ENCODE measurements at places on chromosomes 4 and X.

- DNase-seq = no peak
These were observed 779.0 kb upstream of the SLIT2 start for GRCh38 chr4:19472666-19473065.

DNA sequence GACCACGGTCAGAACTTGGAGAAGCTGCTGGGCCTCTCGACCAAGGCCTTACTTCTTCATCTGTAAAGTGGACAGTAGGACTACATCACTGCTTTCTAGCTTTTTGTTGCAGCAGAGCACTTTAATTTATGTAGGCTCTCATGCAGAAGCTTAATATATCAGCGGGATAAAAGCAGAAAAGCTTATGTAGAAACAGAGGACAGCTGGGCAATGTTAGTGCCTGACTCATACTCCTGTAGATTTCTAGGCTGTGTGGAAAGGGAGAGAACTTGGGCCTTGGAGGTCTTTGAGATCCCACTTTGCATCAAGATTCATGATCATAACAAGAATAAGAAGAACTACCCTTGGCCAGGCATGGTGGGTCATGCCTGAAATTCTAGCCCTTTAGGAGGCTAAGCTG lies 91.2 kb downstream of the ARHGAP10 start:
- no peak for DNase-seq

DNA sequence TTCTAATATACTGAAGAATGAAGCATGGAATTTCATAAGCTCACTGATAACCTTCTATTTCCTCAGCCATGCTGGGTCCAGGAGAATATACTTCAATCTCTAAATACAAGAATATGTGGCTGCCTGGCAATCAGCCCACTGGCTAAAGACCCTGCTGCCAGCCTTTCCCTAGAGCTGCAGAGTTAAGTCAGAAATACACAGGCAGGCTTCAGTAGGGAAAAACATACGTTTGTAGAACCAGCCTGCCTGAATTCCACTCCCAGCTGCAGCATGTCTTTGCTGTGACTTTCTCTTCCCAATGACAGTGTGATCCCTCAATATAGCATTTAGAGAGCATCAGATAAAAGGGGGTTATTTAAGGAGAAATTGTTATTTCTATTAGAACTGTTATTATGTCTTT lies 289.1 kb downstream of the PCDH19 start:
- no peak for DNase-seq

DNA sequence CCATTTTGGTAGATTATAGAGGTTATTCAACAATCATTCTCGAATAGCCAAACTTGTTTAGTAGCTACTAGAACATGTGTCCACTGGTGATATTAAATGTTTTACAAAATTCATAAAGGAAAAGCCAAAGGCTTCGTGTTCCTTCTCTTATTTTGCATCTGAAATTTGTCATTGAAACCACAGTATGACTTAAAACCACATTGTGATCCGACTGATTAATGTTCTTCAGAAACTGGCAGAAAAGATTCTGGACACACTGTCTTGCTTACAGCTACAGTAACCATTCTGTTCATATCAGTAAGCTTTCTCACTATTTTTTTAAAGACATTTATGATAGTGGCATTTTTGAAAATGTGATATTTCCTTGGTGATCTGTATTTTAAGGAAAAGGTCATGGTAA lies 2.6 kb upstream of the SMARCA1 start:
- DNase-seq = no peak

DNA sequence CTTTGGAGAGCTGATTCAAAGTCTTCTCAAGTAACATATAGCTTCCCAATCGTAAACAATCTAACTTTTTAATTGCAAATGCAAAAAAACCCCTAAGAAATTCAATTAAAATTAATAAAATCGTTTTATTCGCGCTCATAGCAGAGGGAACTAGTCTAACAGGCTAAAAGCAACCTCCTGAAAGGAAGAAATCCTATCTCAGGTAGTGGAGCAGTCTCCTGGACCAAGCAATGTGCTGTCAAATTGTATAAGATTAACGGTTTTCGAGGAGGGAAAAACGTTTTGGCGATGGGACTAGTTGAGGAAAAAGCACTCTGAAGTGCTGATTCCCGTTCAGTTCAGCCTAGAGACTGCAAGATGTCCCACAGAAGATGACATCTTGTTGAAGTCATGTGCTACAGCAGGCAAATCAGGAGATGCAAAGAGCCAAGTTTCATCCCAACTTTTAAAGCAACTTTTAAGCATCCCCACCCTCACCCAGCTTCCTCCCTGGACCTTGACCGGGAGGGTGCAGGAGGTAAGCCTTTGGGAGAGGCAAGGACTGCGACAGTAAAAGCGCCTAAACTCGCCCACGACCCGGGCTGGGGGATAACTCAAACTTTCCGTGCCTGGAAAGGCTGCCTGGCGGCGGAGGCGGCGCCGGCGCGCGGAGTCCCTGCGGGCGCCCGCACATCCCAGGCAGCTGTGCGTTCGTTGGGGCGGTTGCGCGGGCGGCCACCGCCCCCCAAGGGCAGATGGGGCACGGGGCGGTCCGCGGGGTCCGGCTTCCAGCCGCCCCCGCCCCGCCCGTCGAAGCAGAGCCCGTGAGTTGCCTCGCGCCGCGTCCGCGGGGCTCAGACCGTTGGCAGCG lies 784 bp downstream of the MAP7D3 start:
- DNase-seq = peak; percentile 58

GRCh38 chr4:10413177-10413576 lies 44.0 kb downstream of the ZNF518B start:
- no peak for DNase-seq

GRCh38 chrX:27680726-27681125 lies 90.6 kb downstream of the DCAF8L2 start:
- DNase-seq = no peak

- no peak for DNase-seq
These were observed 1095.7 kb upstream of the TENM3 start for GRCh38 chr4:181147416-181147951.

GRCh38 chr4:73901031-73901430 lies 31.8 kb downstream of the CXCL1 start:
- no peak for DNase-seq

- no peak for DNase-seq
These were observed 302.1 kb downstream of the INPP4B start for GRCh38 chr4:142544039-142544438.

GRCh38 chr4:24720436-24720835 lies 74.9 kb upstream of the SOD3 start:
- DNase-seq = no peak

GRCh38 chrX:22664826-22665225 lies 334.9 kb upstream of the DDX53 start:
- no peak for DNase-seq

DNA sequence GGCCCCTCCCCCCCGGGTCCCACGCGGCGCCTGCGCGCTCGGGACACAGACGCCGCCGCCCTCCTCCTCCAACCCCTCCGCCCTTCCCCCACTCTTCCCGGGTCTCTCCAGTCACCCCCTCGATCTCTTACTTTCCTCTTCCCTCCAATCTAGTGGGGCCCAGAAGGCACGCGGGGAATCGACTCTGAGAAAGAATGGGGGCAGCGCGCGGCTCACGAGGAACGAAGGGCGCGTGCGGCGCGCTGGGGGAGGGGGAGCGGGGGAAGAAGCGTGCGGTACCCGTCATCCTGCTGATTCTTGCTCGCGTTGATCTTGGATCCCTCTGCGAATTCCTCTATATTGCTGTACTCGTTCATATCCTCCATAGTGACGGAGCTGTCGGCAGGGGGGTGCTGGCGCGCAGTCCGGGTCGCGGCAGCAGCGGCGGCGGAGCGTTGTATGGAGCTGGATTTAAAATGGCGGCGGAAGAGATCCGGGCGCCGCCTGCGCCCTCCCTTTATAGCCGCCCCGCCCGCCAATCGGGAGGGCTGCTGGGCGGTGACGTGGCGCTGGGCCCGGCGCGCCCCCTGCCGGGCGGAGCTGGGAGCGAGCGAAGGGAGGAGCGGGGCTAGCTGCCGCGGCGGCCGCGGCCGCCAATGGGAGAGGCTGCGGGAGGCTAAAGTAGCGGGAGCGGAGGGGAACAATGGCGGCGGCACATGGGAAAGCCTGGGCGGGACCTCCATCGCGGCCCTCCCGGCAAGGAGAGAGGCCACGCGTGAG lies 1.1 kb downstream of the HNRNPDL start:
- DNase-seq = peak; percentile 97

GRCh38 chrX:17710871-17711301 lies 26.4 kb upstream of the SCML1 start:
- no peak for DNase-seq

DNA sequence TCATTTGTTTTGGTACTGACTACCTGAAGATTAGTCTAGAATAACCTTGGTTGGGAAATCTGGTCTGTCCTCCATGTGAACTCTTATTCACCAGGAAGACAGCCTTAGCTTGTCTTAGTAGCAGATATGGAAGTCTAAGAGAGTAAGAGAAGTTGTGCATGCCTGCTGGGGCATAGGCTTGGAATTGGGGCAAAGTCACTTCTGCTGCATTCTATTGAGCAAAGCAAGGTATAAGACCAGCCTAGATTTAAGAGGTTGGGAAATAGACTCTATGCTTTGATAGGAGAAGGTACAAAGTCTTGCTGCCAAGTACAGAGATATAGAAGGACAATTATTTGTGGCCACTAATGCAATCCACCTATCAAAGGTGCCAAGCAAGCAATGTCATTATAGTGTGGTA lies 464.0 kb upstream of the BOD1L1 start:
- DNase-seq = no peak

- no peak for DNase-seq
These were observed 28.3 kb upstream of the AP1S2 start for GRCh38 chrX:15882704-15883539.

- DNase-seq = peak; percentile 69
These were observed 155.8 kb downstream of the ANTXR2 start for GRCh38 chr4:79917246-79917645.

DNA sequence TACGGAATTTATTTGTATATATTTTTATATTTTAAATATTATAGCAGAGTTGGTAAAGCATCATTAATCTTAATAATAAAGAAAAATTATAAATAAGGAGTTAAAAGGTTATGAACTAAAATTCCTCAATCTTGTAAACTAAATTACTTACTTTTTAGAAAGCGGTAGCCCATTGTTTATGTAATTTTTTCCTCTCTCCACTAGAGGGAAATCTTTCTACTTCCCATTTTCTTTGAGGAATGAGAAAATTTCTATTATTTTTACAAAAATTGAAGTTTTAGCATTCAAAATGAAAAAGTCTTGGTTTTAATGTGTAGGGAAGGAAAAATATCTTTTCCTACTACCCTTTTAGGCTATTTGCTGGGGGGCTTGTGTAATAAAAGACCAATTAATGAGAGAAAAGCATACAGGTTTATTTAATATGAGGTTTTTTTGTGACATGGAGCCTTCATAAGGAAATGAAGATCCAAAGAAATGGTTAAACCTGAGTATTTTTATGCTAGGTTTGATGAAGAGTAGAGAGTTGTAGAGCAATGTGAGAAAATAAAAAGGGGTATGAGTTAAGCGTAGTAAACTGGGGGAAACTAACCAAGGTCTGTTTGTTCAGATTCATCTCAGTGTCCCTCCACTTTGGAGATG lies 68.7 kb upstream of the ADAD1 start:
- no peak for DNase-seq

DNA sequence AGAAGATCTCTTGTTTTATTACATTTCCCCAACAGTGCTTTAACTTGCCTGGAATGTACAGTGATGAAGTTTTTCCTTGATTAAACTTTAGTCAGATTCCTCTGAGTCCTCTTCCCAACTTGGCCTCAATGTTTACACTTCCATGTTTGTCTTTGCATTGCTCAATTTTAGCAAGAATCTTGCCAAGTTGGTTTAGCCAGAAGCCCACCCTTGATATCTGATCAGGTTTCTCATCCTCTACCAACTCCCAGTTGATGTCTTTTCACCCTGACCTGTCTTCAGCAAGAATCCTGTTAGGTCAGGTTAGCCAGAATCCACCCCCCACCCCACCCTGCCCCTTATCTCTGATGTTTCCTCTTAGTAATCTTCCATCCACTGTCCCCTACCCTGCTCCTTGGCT lies 120.9 kb downstream of the MBNL3 start:
- no peak for DNase-seq

DNA sequence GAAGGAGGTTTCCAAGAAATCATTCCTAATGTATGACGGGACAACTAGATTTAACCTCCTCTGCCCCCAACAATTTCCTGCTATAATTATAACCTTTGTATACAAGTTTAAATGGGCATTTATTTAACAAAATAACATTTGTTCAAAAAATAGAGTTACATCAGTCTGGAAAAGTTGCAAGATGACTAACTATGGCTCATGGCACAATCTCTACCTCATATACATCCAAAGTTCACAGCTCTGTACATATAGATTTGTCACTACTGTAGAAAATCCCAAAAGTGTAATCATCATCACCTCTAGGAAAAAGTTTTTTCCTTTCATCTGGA lies 3.8 kb upstream of the RPS6KA3 start:
- no peak for DNase-seq

GRCh38 chr4:143380629-143381028 lies 44.0 kb downstream of the GAB1 start:
- DNase-seq = no peak

GRCh38 chr4:95248720-95249425 lies 299.9 kb downstream of the UNC5C start:
- no peak for DNase-seq

DNA sequence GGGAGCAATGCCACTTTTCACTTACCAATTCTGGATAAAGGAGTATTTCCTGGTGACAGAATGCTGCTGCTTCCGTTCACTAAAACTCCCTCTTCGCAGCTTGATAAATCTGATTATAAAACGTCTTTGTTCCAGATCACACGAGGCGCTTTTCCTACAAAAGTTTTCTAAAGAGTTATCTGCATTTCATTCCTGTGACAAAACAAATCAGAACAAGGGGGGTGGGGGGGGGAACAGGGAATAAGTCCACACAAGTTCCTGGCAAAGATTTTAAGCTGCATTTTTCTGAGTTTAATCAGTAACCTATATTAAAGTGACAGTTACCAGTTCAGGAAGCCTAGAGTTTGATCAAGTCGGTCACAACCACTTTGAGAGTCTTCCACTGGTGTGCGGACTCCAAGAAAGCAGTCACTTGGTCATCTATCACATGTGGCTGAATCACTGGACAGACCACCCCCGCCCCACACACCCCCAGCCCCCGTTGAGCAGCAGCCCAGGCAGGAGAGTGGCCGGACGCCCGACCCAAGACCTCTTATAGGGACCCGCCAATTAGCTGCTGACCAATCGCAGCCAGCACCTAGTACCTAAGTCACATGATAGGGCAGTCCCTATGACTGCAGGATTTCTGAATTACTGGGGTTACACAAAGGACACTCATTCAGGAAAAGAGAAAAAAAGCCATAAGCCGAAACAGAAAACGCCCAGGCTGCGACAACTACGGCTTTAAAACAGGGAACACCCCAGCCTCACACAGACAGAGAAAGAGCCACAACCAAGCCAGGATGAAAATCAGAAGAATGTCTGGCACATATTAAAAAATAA lies 569.3 kb upstream of the DIPK2B start:
- DNase-seq = no peak

DNA sequence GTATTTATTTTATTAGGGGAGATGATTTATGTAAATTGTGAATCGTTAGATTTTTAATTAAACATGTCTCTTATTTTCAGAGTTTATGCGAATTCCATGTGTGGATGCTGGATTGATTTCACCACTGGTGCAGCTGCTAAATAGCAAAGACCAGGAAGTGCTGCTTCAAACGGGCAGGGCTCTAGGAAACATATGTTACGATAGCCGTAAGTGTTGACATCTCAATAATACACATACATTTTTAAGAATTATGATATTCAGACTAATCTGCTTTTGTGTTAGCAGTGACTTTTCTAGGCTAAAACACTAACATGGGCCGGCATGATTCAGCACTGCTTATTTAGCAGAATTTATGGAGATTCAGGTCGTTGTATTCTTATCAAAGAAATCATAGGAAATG lies 91.2 kb downstream of the RAP1GDS1 start:
- DNase-seq = no peak

Measured in D341Med (cell line).